ENCODE measurements at places on chromosomes 5 and 9. TPM values are rescaled to one million over a fixed set of nuclear protein-coding genes. Genes with fewer than 3 reads are reported as not detected.

The ZNF474 gene
- 0.09 TPM for total RNA-seq

The NDOR1 gene
- total RNA-seq: 2.7 TPM

The CDH6 gene
- 10.6 TPM for total RNA-seq

The GLRA1 gene
- not detected for total RNA-seq

The TLX3 gene
- not detected for total RNA-seq

The C9orf50 gene
- total RNA-seq: 0.09 TPM

The PDCD1LG2 gene
- total RNA-seq: 11.7 TPM

The CD14 gene
- total RNA-seq: 0.09 TPM

The CNTFR gene
- not detected for total RNA-seq

The NMUR2 gene
- not detected for total RNA-seq

The LECT2 gene
- total RNA-seq: not detected

The STK32A gene
- total RNA-seq: 0.38 TPM

The PRR16 gene
- 1.6 TPM for total RNA-seq

The SUSD3 gene
- 0.09 TPM for total RNA-seq

The DNLZ gene
- 9.3 TPM for total RNA-seq

The PARP8 gene
- 0.27 TPM for total RNA-seq

The SPINK6 gene
- not detected for total RNA-seq

The ORM2 gene
- total RNA-seq: not detected

The MORN5 gene
- not detected for total RNA-seq

The CATSPER3 gene
- 0.19 TPM for total RNA-seq

The ZFYVE16 gene
- 30.2 TPM for total RNA-seq

The WDR31 gene
- total RNA-seq: 0.75 TPM

The CAVIN4 gene
- total RNA-seq: 2.0 TPM

The LCN10 gene
- not detected for total RNA-seq

The GPRIN1 gene
- total RNA-seq: 3.1 TPM

The EIF4E1B gene
- not detected for total RNA-seq

All from endothelial cell of coronary artery (primary cell).